ENCODE measurements at places on chromosomes 12 and 14.

DNA sequence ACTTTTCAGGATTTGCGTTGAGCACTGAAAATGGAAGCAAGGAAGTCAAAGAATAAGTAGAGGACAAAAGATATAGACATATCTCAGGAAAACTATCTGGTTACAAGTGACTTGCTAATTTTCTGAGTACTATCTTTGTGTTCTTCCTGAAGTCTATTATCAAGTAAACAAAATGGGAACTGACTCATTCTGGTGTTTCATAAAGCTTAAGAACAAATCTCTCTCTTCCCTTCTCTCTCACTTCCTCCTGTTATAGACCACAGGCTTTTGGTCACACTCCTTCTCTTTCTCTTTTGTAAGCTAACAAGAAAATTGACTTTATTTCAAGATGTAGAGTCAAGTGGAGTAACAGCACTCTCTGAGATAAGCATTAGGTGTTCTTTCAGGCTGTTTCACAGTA, 406.6 kb upstream of the SYT1 start:
- no peak for DNase-seq

GRCh38 chr14:99246536-99247097, 25.4 kb downstream of the BCL11B start:
- DNase-seq, result no peak

GRCh38 chr12:120703311-120703942, 6.8 kb upstream of the UNC119B start:
- peak; percentile 80 for DNase-seq

- DNase-seq, result no peak
Measured at GRCh38 chr12:127861406-127861805, 405.6 kb upstream of the TMEM132C start.

GRCh38 chr12:45425426-45425825, 209.5 kb downstream of the ANO6 start:
- DNase-seq, result no peak

DNA sequence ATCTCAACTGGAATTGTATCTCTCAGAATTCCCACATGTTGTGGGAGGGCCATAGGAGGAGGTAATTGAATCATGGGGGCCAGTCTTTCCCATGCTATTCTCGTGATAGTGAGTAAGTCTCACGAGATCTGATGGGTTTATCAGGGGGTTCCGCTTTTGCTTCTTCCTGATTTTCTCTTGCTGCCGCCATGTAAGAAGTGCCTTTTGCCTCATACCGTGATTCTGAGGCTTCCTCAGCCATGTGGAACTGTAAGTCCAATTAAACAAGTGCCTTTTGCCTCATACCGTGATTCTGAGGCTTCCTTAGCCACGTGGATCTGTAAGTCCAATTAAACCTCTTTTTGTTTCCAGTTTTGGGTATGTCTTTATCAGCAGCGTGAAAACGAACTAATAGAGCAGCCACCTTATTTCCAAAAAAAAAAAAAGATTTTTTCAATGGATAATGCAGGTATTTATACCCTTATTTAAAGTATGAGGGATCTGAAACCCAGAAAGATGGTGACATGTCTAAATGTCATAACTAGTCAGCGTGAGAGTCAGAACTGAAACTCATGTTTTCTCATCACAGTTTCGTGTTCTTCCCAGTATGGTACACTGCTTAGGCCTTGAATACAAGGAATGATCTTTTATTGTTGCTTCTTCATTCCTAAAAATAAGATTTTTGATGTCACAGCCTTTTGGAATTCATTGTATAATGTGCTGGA, 89.6 kb downstream of the ERC1 start:
- no peak for DNase-seq

GRCh38 chr12:84136862-84137367, 775.7 kb downstream of the SLC6A15 start:
- DNase-seq, result no peak

Measured in upper lobe of right lung (tissue), 1 donor.